ENCODE measurements at places on chromosomes 4 and X.

DNA sequence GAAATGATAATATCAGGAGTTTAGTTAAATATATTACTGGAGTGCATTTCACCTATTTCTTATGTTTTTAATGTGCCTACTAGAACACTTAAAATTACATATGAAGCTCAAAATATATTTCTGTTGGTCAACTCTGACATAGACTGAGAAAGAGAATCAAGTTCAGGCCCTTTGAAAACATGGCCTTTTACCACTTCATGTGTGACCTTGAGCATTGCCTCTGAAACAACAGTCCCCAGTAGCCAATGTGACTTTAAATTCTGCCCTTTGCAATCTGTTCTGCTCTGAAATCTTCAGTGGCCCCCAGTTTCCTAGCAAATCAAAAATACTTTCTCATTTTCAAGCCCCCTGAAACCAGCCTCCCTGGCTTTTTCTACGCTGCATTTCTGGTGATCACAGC is 50.1 kb upstream of the TBC1D14 start:
- H3K27me3 ChIP-seq: no peaks in the 10 kb centered on the region
- H3K36me3 ChIP-seq: peaks cover 20% of the 10 kb centered on the region
- peak; percentile 27 for DNase-seq
- H3K4me1 ChIP-seq: peaks cover 34% of the 10 kb centered on the region
- H3K4me3 ChIP-seq: no peak overlapping the region

- no peaks in the 10 kb centered on the region for H3K27me3 ChIP-seq
- H3K36me3 ChIP-seq: no peaks in the 10 kb centered on the region
- no peaks in the 10 kb centered on the region for H3K4me1 ChIP-seq
- H3K4me3 ChIP-seq: no peak overlapping the region
- no peak overlapping the region for H3K27ac ChIP-seq
These were observed 23.3 kb downstream of the NRK start for GRCh38 chrX:105845631-105846030.

- H3K4me3 ChIP-seq: no peak overlapping the region
- no peaks in the 10 kb centered on the region for H3K27me3 ChIP-seq
- no peaks in the 10 kb centered on the region for H3K36me3 ChIP-seq
- peaks cover 57% of the 10 kb centered on the region for H3K4me1 ChIP-seq
- H3K27ac ChIP-seq: no peak overlapping the region
These were observed 25.0 kb upstream of the PDLIM5 start for GRCh38 chr4:94426783-94427182.

DNA sequence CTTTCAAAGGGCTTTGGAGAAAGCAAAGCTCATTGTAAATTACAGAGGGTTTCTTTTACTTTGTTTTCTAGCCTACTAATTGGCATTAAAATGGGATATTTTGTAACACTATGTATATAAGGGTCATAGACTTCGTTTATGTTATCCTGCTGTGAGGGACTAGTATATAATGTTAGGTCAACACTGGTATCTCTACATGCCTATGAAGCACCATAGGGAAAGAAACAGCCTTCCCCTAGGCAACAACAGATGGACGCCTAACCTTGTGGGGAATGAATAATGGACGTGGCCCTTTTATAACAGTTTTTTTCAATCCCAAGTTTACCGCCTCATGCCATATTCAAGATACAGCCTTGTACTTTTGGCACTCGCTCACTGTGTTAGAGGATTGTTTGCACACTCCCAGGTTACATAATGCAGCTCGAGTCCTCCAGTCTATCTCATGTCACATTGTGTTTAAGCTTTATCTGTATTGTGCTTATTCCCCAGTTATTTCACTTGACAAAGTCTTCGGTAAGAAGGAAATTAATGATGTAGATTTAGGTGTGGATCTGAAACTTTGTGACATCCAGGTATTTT is 711.0 kb downstream of the RPA4 start:
- H3K27ac ChIP-seq: no peak overlapping the region
- H3K4me3 ChIP-seq: no peak overlapping the region
- no peaks in the 10 kb centered on the region for H3K27me3 ChIP-seq
- H3K36me3 ChIP-seq: no peaks in the 10 kb centered on the region
- DNase-seq: peak; percentile 13

- H3K36me3 ChIP-seq: no peaks in the 10 kb centered on the region
- H3K4me3 ChIP-seq: peak overlapping the region; percentile 57
- no peak for DNase-seq
- H3K4me1 ChIP-seq: peaks cover 38% of the 10 kb centered on the region
- peak overlapping the region; percentile 95 for H3K27ac ChIP-seq
- H3K27me3 ChIP-seq: no peaks in the 10 kb centered on the region
These were observed 3.1 kb downstream of the MID1IP1 start for GRCh38 chrX:38804432-38804681.

GRCh38 chrX:33106737-33107136 is 104.6 kb downstream of the DMD start:
- no peaks in the 10 kb centered on the region for H3K27me3 ChIP-seq
- no peak for DNase-seq
- H3K4me1 ChIP-seq: no peaks in the 10 kb centered on the region
- H3K36me3 ChIP-seq: no peaks in the 10 kb centered on the region
- H3K27ac ChIP-seq: no peak overlapping the region

- H3K27me3 ChIP-seq: no peaks in the 10 kb centered on the region
- H3K27ac ChIP-seq: no peak overlapping the region
- no peaks in the 10 kb centered on the region for H3K36me3 ChIP-seq
- peaks cover 10% of the 10 kb centered on the region for H3K4me1 ChIP-seq
These were observed 40.4 kb downstream of the COL4A6 start for GRCh38 chrX:108397627-108398391.

GRCh38 chr4:139525414-139525813 is 30.6 kb downstream of the SETD7 start:
- no peak overlapping the region for H3K4me3 ChIP-seq
- H3K36me3 ChIP-seq: no peaks in the 10 kb centered on the region
- no peaks in the 10 kb centered on the region for H3K27me3 ChIP-seq

GRCh38 chrX:68462653-68463052 is 29.4 kb upstream of the OPHN1 start:
- H3K27ac ChIP-seq: no peak overlapping the region
- no peak for DNase-seq
- 0 out of 2 replicates have a peak, but pooled peaks cover 7% of the 10 kb centered on the region for H3K4me1 ChIP-seq
- H3K36me3 ChIP-seq: no peaks in the 10 kb centered on the region

DNA sequence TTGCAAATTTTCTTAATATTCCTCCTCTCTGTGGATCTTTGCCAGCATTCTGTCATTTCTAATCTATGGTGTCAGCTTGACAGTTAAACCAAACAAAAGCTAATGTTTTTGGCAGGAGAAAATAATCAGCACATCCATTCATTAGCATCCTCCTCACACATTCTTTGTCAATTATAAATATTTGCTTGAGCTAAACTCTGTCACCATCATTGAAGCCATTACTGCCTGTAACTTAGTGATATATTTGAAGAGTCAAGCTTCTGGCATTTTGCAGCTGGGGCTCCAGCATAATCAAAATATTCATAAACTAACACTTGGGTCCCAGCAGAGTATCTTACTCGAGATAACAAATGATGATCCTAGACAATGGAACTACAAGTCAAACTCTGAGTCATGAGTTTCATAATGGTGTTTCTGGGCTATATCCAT is 126.1 kb downstream of the EIF4E start:
- H3K4me3 ChIP-seq: no peak overlapping the region
- H3K36me3 ChIP-seq: no peaks in the 10 kb centered on the region
- no peak for DNase-seq
- H3K27ac ChIP-seq: no peak overlapping the region
- H3K4me1 ChIP-seq: no peaks in the 10 kb centered on the region

Data from HepG2 (cell line).